ENCODE measurements at places on chromosomes 6 and 20.

GRCh38 chr6:17962436-17963031 is 24.9 kb downstream of the KIF13A start:
- DNase-seq, result peak; percentile 99

- DNase-seq, result no peak
Observed at GRCh38 chr6:7917729-7918128, 7.1 kb upstream of the TXNDC5 start.

DNA sequence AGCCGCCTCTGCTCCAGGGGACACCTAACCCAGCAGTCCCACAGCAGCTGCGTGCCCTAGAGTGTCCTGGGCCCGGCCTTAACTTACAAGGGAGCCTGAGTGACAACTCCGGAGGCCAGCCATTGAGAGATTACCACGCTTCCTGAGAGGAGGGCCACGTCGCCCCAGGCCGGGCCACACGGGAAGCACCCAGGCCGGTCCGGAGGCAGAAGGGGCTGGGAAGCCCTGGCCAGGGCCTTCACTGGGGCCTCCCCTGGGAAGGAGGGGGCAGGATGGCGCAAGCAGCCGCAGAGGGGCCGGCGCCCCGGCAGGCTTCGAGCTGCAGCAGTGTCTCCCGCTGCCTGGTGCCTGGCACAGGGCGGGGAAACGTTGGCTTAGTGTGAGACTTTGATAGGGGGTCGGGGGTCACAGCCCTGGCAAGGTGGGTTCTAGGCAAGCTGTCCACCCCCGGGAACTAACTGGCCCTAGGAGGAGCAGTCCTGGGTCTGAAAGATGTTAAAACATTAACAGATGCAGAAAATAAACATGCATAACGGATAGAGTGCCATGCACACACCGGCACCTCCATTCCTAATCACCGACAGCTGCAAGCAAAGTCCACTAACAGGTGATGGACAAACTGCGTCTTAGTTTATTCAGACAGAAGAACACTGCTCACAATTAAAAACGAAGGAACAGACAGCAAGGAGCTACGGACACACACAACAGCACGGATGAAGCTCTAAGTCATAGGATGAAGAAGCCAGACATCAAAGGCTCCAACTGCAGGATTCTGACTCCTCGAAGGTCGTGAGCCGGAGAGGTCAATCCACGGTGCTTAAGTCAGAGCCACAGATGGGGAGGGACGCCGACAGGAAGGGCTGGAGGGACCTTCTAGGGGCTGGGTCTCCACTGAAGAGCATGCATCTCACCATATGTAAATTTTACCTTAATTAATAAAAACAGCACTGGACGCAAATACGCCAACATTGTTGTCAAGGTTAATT is 17.4 kb downstream of the CHRNA4 start:
- no peak for DNase-seq

DNA sequence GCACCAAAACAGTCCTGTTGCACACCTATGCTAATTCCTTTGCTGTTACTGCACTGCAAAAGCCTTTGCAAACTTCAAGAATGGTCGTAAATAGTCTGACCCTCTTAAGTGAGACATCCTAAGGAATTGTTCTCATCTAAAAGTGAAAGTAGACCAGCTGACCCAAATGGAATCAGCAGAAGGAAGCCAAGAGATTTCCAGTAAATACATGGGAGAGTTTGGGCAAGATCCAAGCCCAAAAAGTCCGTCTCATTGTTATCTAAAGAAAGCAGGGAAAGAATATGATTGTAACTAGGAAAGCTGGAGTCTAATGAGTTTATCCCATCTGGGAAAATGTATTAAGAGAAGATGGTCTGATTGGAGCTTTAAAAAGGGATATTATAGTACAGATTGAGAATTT is 43.0 kb upstream of the HIVEP1 start:
- peak; percentile 52 for DNase-seq

DNA sequence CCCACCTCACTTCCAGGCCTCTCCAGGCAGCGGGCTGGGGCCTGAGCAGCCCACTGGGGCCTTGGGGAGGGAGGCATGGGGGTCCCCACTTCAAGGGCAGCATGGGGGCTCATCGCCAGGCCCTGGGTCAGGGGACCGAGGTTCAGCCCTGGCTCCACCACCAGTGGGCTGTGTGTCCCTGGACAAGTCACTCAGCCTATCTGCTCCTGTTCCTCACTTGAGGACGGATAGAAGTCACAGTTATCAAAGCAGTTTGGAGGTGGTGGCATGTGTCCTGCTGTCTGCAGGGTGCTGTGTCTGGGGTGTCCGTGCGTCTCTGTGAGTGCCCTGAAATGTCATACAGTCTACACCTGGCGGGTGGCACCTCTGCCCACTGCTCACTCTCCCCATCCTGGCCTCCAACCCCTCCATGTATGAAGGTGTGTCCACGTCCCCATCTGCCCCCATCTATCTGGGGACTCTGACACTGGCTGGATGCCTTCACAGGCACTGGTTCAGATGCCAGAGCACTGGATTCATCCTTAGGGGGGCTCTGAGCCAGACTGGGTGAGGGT is 3.6 kb downstream of the EEF1A2 start:
- no peak for DNase-seq

GRCh38 chr6:92459606-92460005 is 959.8 kb downstream of the EPHA7 start:
- DNase-seq, result peak; percentile 0

- no peak for DNase-seq
Observed at GRCh38 chr6:136816656-136817055, 5.7 kb upstream of the PEX7 start.

GRCh38 chr20:11849270-11849915 is 68.3 kb upstream of the BTBD3 start:
- DNase-seq, result peak; percentile 80

- no peak for DNase-seq
Observed at GRCh38 chr6:105779110-105779509, 307.0 kb upstream of the PRDM1 start.

DNA sequence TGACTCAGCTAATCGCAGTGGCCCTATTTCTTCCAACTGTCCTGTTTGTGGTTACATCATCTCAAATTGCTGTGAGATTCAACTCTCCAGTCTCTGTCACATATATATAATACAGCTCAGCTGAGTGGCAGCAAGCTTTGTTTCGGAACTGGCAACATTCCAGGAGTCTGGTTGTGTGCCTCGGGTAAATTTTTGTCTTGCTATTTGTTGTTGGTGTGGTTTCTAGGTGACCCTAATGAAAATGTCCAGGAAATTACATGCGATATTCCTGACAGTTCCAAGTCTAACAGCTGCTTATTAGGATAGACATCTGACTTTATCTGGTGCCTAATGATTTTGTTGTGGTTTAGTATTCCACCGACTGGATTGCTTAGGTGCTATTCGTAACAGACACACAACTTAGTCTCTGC is 581.8 kb downstream of the CD109 start:
- DNase-seq, result peak; percentile 85

- DNase-seq, result no peak
Observed at GRCh38 chr20:43529457-43530153, 22.1 kb downstream of the L3MBTL1 start.

DNA sequence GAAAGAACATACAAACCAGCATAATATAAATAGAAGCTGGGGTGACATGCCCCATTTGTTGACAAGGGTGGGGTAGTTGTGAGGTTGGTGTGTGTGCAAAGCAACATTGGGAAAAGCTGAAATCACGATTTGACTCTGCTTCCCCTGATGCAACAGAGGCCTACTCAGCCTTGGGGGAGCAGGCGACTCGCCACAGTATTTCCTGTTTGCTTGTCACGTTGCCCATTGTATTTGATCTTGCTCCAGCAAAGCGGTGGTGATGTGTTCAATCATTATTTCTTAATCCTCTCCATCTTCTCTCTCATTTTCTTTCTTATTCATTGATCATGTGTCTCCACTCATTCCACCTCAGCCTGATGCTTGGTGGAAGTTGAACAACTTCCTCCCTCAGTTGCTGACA is 165.8 kb upstream of the CITED2 start:
- DNase-seq, result peak; percentile 89

DNA sequence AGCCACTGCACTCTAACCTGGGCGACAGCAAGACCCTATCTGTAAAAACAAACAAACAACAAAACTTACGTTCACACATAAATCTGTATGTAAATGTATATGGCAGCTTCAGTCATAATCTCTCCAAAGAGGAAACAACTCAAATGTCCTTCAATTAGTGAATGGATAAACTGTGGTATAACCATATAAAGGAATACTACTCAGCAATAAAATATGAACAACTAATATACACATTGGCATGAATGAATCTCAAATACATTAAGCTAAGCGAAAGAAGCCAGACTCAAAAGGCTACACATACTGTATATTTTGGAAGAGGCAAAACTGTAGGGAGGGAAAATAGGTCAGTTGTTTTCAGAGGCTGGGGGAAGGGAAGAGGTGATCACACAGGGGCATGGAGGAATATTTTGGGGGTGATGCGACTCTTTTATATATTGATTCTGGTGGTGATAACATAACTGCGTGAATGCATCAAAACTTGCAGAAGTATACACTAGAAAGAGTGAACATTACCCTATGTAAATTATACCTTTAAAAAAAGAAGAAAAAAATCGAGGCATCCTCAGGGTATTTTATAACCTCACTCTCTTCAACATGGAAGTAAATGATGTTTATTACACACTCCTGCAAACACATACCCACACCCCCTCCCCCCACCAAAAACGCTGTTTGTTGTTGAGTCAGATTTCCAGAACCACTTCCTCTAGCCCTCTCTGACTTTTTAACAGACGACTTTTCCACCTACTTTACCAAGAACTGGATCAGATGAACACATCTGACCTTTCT is 115.2 kb upstream of the RNF24 start:
- peak; percentile 97 for DNase-seq

GRCh38 chr6:147506704-147507114 is 1.8 kb upstream of the SAMD5 start:
- peak; percentile 53 for DNase-seq

DNA sequence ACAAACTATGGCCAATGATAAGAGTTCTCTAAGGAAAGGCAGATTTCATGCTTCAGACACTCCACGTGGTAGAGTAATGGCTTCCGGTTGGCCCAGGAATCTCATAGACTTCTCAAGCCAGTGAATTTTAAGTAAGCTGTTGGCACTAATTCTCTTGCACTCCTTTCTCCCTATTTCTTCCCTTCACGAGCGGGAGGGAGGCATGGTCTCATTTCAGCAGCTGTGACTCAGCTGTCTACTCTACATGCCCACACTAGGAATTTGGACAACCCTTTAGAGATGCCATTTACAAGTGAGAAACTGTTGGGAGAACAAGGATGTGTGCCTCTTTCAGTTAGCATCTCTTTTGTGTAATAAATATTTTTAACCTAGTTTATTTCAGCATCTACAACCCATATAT is 107.7 kb downstream of the PTPRK start:
- peak; percentile 33 for DNase-seq

- DNase-seq, result no peak
Observed at GRCh38 chr20:49854190-49854875, 41.7 kb downstream of the SLC9A8 start.

GRCh38 chr6:46267515-46267914 is 96.7 kb upstream of the ENPP5 start:
- no peak for DNase-seq

All from M059J (cell line).